Left cardiac atrium (tissue), 4 donors: ENCODE measurements at places on chromosomes 2 and 18. TPM values are rescaled to one million over a fixed set of nuclear protein-coding genes. Genes with fewer than 3 reads are reported as not detected.

DNA sequence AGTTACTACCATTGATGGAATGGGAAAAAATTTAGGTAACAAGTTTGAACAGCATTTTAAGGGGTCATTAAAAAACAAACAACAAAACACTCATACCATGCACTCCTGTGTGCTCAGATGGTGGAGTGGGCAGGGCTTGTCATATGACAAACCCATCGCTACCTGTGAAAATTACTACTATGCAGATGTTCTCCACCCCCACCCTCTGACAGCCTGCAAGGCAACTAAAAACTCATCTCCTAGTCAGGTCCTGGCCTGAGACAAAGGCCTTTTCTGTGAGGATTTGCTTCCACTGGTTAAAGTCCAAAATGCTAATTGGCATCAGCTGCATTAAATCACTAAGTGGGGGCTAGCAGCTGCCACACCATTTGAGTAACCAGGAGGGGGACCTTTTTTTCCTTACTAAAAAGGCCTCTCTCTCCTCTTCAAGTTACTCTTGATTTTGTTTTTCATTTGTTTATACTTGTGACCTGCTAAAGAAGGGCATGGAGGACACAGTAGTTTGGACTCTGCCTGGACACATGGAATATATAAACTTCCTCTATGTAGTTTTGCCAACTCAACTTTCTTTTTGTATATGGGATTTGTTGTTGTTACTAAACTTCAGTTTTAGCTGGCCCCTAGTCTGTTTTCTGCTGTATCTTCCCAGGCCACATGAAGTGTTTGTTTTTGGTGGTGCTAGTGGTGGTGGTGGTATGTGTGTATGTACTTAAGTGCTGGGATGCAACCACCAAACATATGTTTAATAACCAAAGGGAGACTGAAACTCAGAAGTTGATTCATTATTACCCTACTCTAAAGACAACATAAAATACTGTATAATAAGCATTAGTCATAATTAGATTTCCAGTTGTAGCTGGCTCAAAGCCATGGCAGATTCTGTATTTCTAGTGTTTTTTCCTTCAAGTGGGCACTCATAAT is 121.3 kb downstream of the MAP4K4 start:
- DNase-seq, result no peak

DNA sequence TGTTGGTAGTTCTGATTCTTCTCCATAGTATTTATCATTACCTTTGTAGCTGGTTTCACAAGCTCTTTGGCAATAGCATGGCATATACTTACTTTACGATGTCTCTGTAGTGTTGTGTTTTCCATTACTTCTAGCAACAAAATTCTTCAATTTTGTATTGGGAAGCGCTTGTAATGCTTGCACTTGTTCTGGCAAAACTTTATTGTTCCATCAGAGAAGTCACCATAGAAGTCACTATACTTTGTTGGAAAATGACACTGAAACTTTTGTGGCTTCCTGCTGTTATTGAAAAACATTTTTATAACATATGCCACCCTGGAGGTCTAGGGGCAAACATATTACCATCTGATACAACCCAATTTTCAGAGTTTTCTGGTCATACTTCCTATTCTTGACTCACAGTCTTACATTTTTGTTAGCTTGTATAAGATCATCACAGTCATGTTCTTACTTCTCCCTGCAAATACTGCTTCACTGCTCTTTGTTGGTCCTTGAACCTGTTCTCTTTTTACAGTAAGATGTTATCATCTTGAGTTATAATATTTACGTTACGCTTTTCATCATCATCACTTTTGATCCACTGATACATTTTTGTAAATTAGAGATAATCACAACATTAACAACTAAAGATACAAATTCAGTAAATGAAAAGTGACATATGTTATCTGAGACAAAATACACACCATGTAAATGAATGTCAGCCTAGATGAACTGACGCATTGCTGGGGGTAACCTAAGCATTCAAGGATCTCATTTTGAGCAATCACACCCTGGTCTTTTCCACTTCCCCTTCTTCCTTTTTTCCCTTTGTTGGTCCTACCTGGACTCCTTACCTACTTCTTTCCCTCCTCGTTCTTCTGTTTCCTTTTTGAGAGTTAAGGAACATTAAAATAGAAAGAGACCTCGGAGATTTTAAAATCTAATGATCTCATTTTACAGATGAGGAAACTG is 33.3 kb upstream of the CXCR4 start:
- DNase-seq, result no peak

GRCh38 chr2:53170466-53170865 is 597.1 kb upstream of the CHAC2 start:
- DNase-seq, result no peak

- DNase-seq, result no peak
These were observed 329.5 kb upstream of the CHAC2 start for GRCh38 chr2:53438100-53438499.

DNA sequence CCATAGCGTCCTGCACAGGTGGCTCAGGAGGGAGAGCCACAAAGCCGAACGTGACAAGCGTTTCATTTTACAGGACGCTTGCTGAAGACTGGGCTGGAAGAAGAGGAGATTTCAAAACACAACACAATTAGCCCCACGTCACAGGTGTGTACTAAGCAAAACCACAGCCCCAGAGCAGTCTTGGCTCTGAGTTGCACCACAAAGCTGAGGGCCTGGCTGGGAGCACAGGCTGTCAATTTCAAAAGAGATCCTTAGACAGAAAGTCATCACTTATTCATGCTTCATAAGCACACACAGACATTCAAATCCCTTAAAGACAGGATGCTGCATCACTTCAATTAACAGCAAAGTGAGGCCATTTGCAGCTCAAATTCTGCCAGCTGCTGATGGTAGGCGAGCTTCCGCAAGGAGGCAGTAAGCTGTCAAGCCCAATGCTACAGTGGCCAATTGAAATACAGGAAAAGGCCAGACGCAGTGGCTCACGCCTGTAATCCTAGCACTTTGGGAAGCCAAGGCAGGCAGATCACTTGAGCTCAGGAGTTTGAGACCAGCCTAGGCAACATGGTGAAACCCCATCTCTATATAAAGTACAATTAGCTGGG is 79.6 kb downstream of the SKA1 start:
- DNase-seq, result no peak

DNA sequence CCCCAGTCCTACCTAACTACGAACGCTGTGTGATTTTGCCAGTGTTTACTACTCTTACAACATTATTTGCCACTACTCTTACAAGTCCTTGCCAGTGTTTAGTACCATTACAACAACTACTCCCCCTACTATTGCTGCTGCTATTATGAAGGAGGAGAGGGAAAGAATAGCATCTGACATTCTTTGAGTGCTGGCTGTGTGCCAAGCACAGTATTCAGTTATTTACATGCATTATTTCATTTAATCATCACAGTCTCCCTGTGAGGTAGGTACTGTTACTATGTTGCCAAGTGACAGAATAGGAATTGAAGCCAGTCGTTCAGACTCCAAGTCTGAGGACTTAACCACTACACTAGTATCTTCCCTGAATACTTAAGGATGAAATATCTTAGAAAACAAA is 185.9 kb upstream of the FOSL2 start:
- DNase-seq, result no peak

The REG3G gene
- not detected for total RNA-seq

The MRO gene
- total RNA-seq, result 3.4 TPM

The KCNE4 gene
- total RNA-seq, result 4.5 TPM
